ENCODE measurements at places on chromosomes 12 and 14. TPM values are rescaled to one million over a fixed set of nuclear protein-coding genes. Genes with fewer than 3 reads are reported as not detected.
A peak's percentile ranks its signal among the peaks of the same experiment; 100 is the strongest.

DNA sequence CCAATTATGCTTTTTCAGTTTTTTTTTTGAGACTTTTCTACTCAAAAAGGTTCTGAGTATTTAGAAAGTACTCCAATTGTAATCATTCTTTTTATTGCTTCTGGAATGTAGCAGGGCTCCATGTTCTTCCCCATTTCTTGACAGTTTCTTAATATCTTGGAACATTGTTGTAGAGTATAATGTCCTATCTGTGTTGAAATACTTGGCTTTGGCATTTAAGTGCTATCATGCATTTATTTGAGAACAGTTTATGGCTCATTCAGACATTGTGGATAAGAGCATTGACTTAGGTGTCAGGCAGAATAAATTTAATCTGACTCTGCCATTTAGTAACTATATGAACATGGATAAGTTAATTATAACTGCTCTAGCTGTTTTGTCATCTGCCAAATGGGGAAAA, 28.3 kb downstream of the ADIPOR2 start:
- DNase-seq, result no peak

DNA sequence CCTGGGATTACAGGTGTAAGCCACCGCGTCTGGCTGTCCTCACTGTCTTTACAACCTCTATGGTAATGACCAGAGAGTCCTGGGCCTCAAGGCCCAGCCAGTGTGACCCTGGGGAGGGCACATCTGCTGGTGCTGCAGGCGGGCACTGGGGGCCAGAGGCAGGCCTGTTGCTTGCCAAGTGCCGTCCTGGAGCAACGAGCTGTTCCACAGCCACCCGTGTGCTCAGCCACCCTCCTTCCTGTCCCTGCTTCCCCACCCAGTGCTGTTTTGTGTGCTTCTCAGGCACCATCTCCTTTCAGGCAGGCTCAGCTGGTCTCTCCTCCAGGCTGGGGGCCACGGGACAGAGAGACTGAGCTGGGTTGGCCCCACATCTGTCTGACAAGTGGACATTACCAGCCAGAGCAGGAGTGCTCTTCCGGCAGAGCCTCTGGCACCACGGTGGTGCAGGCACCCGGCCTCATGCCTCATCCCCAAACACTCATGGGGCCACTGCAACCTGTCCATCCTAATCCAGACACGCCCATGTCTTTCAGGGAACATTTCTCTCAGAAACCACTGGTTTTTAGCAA, 9.0 kb downstream of the SLC25A47 start:
- DNase-seq, result no peak

GRCh38 chr14:69314327-69314726, 54.4 kb downstream of the GALNT16 start:
- no peak for DNase-seq

- DNase-seq, result no peak
These were observed 26.2 kb downstream of the ZCRB1 start for GRCh38 chr12:42299392-42300308.

DNA sequence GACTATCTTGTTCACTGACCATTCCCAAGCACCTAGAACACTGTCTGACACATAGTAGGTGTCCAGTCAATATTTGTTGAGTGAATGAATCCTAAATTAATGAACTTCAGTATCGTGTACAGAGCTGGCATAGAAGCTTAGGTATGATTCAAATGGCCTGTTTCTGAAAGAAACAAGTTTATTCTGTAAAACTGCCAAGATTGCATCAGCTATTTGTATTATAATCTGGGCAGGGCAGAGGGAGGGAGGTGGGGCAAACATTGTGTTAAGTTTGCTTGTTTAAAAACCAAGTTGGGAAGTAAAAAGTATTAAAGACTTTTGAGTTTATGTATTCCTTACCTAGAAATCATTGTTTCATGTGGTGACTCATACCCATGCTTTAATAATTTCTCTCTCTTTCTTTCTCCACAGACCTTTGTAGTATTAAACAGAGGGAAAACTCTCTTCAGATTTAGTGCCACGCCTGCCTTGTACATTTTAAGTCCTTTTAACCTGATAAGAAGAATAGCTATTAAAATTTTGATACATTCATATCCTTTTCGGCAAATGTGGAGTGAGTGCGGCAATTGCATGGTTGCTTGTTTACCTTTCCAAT, 92.8 kb downstream of the SCN8A start:
- DNase-seq, result no peak

DNA sequence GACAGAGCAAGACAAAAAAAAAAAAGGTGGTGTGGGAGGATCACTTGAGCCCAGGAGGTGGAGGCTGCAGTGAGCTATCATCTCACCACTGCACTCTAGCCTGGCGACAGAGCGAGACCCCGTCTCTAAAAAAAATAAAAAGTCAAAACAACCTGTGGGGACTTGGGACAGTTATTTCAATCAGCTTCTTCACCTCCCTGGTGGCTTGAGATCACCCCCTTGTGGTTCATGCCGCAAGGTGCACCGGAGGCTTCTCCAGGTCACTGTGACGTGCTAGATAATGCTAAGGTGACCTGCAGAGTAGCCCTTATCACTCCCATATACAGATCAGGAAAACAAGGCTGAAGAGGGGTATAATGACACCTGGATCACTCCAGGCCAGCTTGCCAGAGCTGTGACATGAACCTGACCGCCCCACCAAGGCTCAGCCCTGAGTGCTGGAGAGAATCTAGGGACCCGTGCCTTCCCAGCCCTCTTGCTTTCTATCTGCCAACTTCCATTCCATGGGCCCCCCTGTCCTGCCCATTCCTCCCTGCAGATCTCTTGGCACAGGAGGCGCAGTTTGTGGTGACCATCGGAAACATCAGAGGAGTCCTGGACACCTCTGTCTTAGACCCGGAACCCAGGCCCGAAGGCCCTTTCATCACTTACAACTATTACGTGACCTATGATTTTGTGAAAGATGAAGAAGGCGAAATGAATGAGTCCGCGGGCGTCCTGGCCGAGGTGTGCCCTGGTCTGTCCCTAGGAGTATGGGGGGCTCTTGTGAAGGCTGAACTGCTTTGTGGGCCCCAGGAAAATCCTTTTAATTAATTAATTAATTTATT, 8.1 kb downstream of the LRRC43 start:
- no peak for DNase-seq

GRCh38 chr12:10153271-10154144, 18.4 kb downstream of the OLR1 start:
- peak; percentile 38 for DNase-seq

DNA sequence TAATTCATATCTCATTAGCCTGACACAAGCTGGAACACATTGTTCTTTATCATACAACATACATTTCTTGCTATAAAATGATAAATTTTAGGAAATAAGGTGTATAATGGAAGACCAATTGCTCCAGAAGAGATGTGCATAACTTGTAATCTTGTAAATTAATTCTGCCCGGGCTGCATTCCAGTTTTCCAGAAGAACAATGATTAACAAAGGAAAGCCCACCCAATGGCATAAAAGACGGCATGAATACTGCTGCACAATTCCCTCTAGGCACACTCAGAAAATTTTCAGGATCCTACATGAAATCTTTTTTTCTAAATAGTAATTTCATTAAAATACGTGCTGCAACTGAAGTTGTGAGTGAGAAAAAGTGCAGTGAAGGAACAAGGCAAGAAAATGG, 137.4 kb upstream of the KRR1 start:
- DNase-seq, result no peak

GRCh38 chr12:51867796-51868428, 19.4 kb upstream of the FIGNL2 start:
- no peak for DNase-seq

DNA sequence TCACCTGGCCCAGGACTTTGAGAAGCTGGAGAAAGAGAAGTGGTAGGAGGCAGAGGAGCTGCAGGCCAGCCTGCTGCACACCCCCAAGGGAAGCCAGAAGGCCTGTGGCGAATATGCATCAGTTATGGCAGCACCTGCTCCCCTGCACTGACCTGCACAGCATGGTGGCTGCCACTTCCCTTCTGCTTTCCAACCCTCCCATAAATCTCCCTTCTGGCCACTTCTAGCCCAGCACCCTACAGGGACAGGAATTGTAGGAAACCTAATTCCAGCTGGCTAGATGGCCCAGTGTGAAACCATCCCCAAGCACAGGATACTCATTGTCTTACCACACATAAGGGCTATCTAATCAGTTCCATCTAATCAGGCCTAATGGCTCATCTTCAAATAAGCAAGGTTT, 136.3 kb downstream of the TBX3 start:
- no peak for DNase-seq

DNA sequence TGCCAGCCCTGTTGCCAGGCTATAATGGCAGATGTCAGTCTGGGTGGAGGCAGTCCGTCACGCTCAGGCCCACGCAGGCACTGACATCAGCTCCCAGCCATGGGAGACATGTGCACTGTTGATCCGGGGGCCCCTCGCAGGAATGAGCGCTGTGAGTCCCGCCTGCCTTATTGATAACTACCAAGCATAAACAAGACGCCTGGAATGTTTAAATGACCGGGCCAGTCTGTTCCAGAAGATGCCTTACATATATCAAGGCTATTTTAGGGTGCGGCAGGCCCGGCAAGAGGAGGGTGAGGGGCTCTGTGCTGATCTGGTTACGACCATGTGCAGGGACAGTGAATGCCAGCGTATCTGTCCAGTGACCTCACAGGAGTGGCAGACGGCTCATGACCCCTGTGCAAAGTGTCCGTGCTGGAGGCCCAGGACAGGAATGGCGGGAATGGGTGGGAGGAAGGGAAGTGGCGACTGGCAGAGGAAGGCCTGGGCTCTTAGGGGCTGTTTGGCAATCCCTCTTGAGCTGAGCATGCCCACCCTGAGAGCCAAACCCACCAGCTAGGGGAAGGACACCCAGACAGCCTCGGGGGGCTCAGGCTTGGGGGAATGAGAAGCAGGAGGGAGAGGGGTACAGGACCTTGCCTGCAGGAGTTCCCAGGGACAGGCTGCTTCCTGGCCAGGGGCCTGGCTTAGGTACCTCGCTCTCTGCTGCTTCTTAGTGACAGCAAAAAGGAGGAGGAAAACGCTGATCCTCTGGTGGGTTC, 49.3 kb downstream of the DLK1 start:
- no peak for DNase-seq

DNA sequence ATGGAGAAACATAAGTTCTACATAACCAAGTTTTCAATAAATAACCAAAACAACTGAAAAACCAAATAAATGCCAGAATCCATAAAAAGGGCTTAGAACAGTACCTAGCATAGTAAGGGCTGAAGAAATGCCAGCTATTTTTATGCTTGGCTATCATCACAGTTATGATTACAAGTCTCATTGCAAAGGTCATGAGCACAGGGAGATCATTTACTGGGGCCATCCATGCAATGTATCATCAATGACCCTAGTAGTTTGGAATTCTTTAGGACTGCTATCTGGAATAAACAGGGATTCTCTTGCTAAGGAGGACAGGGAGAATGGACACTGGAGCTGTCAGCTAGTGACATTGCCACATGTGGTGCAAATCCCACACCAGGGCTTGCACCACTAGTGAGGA, 92.5 kb upstream of the NAP1L1 start:
- no peak for DNase-seq

- no peak for DNase-seq
These were observed 236.5 kb upstream of the GRIP1 start for GRCh38 chr12:66915306-66915904.

GRCh38 chr14:32738206-32738871, 200.3 kb upstream of the NPAS3 start:
- no peak for DNase-seq

- no peak for DNase-seq
These were observed 6.0 kb upstream of the GTSF1 start for GRCh38 chr12:54479421-54479820.

GRCh38 chr12:124963211-124963610, 25.7 kb downstream of the DHX37 start:
- DNase-seq, result no peak

GRCh38 chr14:105093038-105093430, 27.8 kb upstream of the GPR132 start:
- no peak for DNase-seq

- DNase-seq, result no peak
These were observed 30.5 kb downstream of the DHRS7 start for GRCh38 chr14:60134702-60135101.

DNA sequence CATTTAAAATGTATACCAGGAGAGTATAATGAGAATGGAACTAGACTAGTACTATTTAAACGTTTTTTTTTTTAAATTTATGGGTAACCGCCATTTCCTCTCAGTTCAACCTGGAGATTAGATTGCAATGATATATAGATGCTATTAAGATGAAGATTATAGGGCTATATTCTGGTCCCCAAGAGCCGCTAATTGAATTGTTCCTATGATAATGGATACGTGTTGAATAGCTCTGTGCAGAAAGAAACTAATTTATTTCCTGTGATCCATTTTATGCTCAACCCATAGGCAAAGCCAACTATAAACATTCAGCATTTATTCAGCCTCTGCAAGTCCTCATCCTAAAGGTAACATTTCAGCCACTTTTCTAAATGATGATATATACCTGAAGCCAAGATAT, 1595.1 kb upstream of the SEL1L start:
- no peak for DNase-seq

- no peak for DNase-seq
These were observed 32.4 kb downstream of the ANO2 start for GRCh38 chr12:5912437-5913334.

DNA sequence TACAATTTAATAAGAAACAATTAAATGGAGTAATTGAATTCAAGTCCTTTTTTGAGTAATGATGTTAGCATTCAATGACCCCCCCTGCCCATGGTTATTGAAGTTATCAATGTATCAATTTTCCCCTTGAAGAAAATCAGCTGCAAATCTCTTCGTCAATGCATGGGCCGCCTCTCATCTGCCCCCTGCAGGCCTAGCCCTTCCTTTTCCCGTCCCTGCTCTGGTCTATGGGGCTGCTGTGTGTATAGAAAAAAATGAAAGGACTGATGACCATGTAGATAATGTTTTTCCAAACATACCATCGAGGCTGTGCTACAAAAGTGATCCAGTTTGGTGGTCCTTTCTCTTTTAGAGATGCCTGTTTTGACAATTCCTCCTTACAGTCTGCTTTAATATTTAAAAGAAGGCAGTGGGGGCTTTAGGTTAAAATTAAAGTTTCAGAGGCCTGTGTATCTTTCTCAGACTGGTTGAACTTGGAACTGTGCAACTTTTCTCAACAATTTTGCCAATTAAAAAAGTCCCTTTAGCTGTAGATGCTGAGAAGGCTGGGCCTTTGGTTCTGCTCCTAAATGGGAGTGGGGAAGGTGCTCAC, 98.4 kb downstream of the APAF1 start:
- DNase-seq, result no peak

- no peak for DNase-seq
These were observed 284.7 kb downstream of the DAD1 start for GRCh38 chr14:22304326-22304725.

GRCh38 chr14:103649001-103649400, 20.0 kb downstream of the KLC1 start:
- DNase-seq, result no peak

DNA sequence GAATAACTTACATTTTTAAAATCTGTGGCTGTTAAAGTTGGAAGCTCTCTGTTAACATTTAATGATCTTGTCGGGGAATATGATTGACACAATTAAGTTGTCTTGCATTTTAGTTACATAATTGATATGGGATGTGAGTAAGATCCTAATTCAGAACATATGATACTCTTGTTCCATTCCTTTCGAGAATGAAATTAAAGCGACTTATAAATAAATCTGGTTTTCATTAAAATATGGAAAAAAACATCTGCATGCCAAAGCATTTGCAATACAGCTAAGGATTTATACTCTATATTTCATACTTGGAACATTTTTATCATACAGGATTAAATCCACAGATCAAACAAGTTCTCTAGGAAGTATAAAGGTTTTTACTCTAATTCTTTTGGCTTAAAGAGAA, 52.0 kb downstream of the SLC38A6 start:
- no peak for DNase-seq

Gene VWF
- total RNA-seq, result 182 TPM

Gene TEAD4
- total RNA-seq, result 20.1 TPM

Gene NGB
- total RNA-seq, result not detected

Gene CCDC38
- total RNA-seq, result not detected

Gene TAS2R8
- not detected for total RNA-seq

Gene RNU4-1
- total RNA-seq, result under 0.01 TPM

Gene NANOG
- 0.84 TPM for total RNA-seq

Gene KRT79
- 3.9 TPM for total RNA-seq
